ENCODE measurements at places on chromosomes 2 and 18.

GRCh38 chr2:197239434-197239833 lies 71.1 kb downstream of the ANKRD44 start:
- no peak for DNase-seq

DNA sequence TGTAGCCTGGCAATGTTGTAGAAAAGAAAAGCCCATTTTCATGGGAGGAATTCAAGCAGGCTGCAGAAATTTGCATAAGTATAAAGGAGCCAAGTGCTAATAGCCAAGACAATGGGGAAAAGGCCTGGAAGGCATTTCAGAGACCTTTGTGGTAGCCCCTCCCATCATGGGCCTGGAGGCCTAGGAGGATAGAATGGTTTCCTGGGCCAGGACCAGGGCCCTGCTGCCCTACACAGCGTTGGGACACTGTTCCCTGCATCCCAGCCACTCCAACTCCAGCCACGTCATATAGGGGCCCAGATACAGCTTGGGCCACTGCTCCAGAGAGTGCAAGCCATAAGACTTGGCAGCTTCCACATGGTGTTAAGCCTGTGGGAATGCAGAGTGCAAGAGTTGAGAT lies 8.1 kb upstream of the ZNF24 start:
- no peak for DNase-seq

DNA sequence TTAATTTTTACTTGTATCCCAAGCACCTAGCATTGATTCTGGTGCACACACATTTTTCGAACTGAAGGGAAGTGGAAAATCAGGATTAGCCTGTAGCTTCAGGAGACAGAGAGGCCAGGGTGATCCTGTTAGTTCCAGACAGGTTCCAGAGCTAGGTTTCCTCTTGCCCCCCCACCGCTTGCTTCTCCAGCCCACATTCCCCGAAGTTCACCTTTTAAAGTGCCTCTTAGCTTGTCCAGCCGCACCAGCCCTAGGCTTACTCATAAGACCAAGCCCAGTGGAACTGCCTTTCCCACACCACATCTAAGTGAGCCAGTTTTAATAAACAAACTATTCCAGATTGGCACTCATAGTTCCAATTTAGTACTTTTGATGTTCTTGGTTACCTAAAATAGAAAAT lies 898.6 kb upstream of the KLHL29 start:
- DNase-seq = no peak

- no peak for DNase-seq
Measured at GRCh38 chr18:77210249-77210648, 39.4 kb upstream of the GALR1 start.

DNA sequence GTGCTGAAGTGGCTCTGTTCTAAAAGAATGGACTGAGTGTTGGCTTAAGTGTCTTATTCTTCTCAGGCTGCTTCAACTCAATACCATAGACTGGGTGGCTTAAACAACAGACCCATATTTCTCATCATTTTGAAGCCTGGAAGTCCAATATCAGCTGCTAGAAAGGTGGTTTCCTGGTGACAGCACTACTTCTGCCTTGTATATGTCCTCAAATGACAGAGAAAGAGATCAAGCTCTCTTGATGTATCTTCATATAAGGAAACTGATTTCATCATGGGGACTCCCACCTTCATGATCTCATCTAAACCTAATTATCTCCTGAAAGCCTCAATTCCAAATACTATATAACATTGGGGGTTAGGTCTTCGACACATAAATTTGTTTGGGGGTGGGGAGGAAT lies 449.7 kb upstream of the DSEL start:
- DNase-seq = no peak

- no peak for DNase-seq
Measured at GRCh38 chr2:70835643-70836042, at the start of gene CD207. Gene CD207, minus strand, starts transcription at chr2:70835816. Its CDS starts 40 bp downstream, at chr2:70835776.
